ENCODE measurements at places on chromosomes 4 and X.

- no peak for DNase-seq
These were observed 36.7 kb downstream of the FGFRL1 start for GRCh38 chr4:1047976-1048772.

DNA sequence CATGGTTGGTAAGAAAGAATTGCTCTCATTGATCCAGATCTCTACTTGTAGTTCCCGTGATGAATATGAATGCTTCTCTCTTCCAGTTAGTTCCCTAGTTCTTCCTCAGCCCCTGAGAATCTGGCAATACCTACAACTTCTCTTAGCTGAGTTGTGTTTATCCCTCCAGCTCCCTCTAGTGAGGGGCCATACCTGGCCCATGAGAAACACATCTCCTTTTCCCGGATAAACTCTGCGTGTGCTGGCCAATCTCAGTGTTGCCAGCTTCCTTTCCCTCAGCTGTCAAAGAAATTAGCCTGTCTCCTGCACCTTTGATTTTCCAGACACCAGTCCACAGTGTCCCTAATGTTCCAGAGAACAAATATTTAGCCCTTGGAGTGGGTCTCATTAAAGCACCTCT is 5.7 kb downstream of the CBLL2 start:
- DNase-seq, result no peak

- no peak for DNase-seq
These were observed 80.0 kb upstream of the NALF2 start for GRCh38 chrX:69424161-69424560.

DNA sequence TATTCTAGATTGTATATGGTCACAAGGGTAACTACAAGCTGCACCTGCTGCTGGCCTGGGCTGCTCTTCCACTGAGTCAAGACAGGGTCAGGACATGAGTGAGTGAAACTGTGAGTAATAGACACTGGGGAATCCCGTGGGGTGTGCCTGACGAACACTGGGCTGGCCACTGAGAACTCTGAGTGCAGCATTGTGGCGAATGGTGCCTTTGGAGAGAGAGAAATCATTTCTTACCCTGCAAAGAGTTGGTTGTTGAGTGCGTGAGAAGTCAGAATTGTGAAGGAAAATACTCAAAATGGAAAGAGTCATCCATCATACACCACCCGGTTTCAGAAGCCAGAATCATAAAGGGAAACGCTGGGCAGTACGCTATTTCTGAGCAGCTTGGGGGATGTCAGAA is 43.1 kb upstream of the LSM6 start:
- DNase-seq, result no peak

DNA sequence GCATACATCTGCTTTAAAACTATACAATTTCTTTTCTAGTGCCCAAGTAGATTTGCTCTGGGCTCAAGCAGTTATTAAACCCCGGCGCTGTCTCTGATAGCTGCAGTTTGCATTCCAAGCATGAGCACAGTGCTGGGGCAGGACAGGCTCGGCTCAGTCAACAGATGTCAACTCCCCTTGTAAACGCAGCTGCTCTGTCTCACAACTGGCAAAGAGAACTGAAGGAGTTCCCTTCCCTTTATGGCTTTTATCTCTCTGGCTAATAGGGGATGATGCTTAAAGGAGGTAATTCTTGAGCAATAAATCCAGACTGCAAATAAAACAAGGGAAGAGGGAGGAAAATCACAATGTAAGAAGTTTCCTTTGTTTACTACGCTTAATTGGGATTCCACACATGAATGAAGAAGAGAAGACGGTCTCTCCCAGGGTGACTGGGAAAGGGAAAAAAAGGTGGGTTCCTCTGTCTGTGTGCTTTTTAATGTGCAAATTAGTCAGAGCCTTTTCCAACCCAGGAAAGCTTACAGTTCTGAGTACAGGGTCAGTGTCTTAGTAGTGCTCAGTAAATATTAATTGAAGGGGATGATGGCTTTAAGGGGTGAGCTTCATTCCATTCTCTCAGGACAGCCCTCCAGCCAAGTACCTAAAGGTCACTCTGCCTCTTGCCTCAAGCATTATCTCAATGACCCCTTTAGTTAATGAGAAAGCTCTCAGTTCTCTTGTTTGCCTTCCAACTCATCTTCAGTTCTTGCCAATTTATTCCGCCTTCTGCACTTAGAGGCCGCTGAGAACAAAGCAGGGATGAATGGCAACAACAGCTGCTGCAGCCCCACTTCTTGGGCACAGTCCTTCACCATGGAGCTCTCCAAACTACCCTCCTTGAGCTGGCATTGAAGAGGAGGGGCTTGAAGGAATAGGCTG is 155.7 kb upstream of the JADE1 start:
- DNase-seq, result peak; percentile 37

DNA sequence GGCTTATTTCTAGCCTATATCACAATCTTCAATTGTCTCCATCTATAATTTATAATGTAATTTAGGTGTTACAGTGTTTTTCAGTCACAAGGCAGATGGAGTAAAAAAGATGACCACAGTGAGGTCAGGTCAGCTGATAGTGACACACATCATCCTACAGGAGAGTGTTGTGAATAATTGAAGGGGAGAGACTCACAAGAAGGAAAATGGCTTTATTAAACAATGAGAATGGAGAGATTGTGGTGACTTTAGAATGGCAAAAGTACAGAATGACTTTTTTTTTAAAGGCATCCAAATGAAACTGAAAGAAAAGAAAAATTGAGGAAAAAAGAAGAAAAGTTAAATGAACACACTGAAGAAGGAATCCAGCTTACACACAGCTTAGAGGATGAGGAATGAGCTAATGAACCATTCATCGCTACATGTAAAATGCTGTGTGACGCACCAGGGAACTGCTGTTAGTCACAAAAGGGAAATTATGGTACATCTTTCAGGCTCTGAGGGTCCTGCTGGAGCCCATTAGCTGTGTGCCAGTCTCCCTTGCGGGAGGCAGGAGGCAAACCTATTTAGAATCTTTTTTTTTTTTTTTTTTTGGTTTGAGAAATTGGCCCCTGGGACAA is 56.6 kb downstream of the SPRY1 start:
- DNase-seq, result no peak

GRCh38 chr4:150127757-150128156 is 49.5 kb downstream of the DCLK2 start:
- DNase-seq, result no peak

- DNase-seq, result no peak
These were observed 174.0 kb upstream of the PRPS2 start for GRCh38 chrX:12617241-12617640.

DNA sequence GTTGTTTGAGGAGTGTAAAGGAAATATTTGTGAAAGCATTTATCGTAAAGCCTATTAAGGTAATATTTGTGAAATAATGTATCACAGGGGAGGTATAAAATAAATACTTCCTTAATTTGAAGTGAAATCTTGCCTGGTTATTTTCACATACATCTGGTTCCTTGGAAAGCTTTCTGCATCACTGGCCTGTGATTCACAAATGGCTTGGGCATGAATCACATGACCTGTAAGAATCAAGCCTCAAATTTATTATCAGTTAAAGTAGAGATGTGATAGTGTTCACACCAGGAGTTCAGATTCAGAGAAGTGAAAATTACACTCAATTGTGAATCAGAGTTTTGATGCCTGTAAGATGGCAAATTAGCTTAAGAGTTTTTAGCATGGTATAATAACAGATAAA is 1911.4 kb downstream of the STIM2 start:
- DNase-seq, result no peak

GRCh38 chrX:131477498-131477897 is 66.4 kb upstream of the OR13H1 start:
- DNase-seq, result no peak

- DNase-seq, result no peak
These were observed 13.6 kb downstream of the OTC start for GRCh38 chrX:38365954-38366353.

- DNase-seq, result no peak
These were observed 9.1 kb downstream of the UCP1 start for GRCh38 chr4:140559696-140560095.

GRCh38 chr4:176052744-176053143 is 12.9 kb upstream of the WDR17 start:
- DNase-seq, result no peak

DNA sequence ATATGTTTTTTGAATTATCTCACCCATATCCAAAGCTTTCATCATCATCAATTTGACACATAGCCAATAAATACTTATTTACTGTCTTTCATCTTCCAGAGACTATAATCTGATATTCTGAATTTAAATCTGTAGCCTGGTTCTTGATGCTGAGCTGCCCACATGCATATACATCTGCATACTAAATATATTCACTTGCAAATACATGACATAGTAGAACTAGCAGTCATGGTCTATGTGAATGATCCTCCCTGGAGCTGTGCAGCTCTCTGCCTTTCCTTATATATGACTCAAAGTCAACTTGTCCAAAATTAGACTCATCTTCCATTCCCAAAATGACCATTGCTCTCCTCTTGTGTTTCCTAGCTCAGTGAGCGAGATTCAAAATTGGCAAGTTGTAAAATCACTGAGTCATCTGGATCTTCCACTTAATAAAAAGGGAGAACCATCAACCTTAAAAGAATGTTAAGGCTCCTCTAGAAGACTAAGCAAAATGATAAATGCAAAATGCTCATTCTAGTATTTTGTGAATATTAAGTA is 448.2 kb downstream of the PPARGC1A start:
- DNase-seq, result no peak

GRCh38 chr4:153447175-153447905 is 18.8 kb upstream of the TMEM131L start:
- DNase-seq, result no peak

DNA sequence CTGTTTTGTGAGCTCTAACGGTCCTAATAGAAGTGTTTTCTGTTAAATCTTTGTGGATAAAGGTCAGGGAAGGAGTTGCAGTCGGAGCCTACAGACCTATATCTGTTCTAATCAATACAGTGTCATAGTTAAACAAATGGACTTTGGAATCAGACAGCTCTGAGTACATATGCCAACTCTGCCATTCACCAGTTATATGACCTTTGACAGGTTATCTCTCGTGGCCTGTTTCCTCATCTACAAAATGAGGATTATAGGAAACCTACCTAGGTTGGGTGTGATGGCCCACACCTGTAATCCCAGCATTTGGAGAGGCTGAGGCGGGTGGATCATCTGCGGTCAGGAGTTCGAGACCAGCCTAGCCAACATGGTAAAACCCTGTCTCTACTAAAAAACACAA is 89.7 kb downstream of the MID1IP1 start:
- DNase-seq, result no peak

- DNase-seq, result no peak
These were observed 486 bp downstream of the CLCN3 start for GRCh38 chr4:169620880-169621248.

- DNase-seq, result no peak
These were observed 103.1 kb downstream of the PHEX start for GRCh38 chrX:22135171-22135711.

- peak; percentile 76 for DNase-seq
These were observed 76.0 kb upstream of the KIT start for GRCh38 chr4:54581807-54582206.

All from NCI-H187 (cell line).